ENCODE measurements at places on chromosomes 7 and 10.

DNA sequence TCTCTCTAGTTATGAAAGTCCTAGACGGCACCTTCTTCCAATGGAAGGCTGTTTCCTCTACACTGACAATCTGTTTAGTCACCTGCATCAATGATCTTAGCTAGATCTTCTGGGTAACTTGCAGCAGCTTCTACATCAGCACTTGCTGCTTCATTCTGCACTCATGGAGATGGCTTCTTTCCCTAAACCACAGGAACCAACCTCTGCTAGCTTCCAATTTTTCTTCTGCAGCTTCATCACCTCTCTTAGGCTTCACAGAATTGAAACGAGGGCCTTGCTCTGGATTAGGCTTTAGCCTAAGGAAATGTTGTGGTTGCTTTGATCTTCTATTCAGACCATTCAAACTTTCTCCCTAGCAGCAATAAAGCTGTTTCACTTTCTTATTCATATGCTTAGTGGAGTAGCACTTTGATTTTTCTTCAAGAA lies 24.6 kb downstream of the NAMPT start:
- DNase-seq: no peak

DNA sequence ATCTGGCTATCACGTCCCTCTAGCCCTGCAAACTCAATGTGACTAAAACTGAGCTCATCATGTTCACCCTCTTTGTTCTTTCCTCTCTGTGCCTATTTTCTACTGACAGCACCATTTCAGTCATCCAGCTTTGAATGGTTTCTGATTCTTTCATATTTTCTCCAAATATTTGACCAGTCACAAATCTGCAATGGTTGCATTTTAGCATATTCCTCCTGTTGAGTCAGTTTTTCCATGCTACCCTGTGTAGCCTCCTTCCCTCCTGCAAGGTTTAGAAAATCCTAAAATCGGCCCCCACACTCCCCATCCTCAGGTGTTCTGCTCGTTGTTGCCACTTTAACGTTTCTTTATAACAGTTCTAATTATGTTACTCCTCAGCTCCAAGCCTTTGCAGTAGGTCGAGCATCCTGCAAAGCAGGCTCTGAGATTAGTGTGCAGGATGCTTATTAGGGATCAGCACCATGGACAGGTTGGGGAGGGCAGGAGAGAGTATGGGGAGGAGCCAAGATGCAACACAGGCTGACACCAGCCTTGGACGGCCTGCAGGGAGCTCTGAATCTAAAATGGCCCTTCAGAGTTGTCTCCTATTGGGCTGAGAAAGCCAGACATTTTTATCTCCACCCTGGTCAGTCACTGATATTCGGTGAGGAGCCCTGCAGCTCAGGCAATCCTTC lies 531.0 kb upstream of the COBL start:
- DNase-seq: no peak

GRCh38 chr7:19939746-19940145 lies 166.3 kb upstream of the TMEM196 start:
- no peak for DNase-seq

GRCh38 chr10:102813734-102814452 lies 23.3 kb downstream of the CYP17A1 start:
- no peak for DNase-seq

DNA sequence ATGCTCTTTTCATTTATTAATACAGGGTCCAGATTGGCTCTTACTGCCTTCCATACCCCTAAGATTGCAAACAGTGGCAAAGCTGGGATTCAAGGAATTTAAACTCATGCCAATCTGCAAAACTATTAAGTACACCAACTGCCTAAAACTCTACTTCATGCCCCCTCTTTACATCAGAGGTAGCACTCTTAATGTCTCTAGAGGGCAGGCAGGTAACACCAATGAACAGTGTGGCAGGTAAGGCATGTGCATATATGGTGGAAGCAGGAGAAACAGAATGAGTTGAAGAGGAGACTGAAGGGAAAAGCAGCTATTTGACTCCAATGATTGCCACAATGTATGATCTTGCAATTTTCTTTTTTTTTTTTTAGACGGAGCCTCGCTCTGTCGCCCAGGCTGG lies 156.7 kb downstream of the BTAF1 start:
- DNase-seq: no peak

DNA sequence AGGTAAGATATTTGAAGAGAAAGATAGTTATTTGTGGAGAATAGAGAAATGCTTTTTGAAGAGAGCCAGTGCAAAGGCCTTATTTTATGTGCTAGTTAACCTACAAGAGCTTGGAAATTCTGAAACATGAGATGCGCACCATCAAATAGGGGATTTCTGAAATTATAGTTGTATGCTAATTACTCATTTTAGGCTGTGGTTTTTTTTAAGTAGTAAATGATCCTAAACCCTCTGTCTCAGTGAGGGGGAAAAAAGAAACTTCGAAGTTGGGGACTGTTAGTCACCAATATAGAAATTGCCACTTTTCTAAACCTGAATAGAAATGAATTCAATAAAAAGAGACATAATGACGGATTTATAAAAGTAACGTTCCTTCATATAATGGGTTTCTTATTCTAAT lies 119.3 kb upstream of the MDFIC start:
- DNase-seq: no peak

- no peak for DNase-seq
Measured at GRCh38 chr10:72542396-72542815, 83.5 kb downstream of the MICU1 start.

GRCh38 chr7:15681186-15681585 lies 5.3 kb downstream of the MEOX2 start:
- no peak for DNase-seq

- no peak for DNase-seq
Measured at GRCh38 chr7:48168159-48168558, 3.1 kb upstream of the ABCA13 start.

DNA sequence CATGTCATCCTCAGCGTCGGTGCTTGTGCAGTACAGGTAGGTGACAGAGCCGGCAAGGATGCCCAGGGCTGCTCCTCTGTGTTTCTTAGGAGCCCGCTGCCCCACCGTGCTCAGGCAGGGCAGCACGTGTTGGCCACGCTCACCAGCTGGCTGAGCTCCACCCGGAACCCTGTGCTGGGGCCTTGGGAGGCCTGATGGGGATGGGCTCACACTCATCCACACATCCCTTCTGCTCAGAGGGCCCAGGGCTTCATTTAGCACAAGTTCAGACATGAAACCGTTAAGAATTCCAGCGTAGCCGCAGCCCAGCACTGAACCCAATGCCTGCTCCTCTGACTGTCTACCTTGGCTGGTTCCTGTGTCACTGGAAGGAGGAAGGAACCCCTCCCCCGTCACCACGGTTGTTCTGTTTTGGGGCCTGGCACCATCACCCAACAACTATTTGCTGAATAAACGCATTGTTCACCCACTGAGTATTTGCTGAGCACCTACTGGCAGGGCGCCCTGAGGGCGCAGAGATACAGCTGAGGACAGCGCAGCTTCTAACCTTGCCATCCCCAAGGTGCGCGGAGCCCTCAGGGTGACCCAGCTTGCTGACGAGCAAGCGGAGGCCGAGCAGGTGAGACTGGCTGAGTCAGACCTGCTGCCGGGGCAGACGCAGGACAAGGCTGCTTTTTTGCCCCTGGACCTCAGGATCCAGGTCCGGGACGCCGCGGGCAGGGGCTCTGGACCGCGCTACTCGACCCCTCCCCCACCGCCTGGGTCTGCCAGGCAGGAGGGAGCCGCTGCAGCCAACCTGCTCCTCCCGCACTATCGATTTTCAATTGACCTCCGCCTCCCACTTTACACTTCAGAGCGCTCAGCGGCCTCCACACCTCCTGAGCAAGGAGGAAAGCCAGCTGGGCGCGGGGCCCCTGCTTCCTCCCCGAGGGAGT lies 50.6 kb upstream of the RET start:
- no peak for DNase-seq

DNA sequence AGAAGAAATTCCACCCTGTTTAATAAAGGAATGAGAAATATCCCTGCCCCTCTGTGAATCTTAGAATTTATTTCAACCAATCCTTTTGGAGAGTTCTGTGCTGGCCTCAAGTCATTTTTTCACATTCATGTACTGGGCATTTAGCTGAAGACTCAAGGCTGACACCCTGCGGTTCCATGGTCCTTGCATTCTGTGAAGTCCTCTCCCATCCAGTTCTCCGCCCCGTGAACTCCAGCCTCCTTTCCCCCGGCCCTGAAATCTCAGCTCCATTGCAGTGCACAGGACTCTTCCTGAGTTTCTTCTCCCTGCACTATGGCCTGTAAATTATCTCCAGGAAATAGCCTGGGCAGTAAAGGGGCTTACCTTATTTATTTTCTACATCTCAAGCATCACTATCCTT lies 183.0 kb upstream of the KCND2 start:
- no peak for DNase-seq

GRCh38 chr7:19427944-19428343 lies 280.9 kb downstream of the POLR1F start:
- DNase-seq: no peak

- no peak for DNase-seq
Measured at GRCh38 chr10:116719804-116720203, 22.6 kb downstream of the HSPA12A start.

DNA sequence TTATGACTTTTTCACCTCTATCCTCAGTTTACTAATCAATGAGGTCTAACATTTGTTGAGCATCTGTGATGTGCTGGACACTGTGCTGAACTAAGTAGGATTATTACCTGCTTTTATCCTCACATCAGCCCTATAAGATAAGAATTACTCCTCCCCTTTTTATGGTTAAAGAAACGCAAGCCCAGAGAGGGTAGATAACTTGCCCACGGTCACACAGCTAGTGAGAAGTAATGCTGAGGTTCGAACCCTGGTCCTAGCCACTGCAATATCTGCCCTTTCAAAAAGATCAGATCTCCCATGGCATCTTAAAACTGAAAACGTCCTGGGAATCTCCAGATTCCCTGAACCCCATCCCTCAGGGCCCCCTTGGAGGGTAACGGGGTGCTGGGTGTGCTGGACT lies 118.3 kb downstream of the C10orf105 start:
- no peak for DNase-seq

DNA sequence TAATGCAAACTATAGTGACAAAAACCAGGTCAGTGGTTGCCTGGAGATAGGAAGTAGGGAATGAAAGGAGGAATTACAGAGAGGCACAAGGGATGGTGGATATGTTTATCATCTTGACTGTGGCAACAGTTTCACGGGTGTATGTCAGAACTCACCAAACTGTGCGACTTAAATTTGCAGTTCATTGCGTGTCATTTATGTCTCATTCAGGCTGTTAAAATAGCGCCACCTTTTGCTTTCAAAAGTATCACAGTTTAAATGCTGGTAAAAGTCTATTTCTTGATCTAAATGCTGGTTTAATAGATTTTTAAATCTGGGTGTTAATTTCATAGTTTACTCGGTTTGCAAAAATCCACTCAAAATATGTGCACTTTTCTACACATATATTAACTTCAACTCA lies 51.0 kb downstream of the PTTG1IP2 start:
- DNase-seq: no peak

DNA sequence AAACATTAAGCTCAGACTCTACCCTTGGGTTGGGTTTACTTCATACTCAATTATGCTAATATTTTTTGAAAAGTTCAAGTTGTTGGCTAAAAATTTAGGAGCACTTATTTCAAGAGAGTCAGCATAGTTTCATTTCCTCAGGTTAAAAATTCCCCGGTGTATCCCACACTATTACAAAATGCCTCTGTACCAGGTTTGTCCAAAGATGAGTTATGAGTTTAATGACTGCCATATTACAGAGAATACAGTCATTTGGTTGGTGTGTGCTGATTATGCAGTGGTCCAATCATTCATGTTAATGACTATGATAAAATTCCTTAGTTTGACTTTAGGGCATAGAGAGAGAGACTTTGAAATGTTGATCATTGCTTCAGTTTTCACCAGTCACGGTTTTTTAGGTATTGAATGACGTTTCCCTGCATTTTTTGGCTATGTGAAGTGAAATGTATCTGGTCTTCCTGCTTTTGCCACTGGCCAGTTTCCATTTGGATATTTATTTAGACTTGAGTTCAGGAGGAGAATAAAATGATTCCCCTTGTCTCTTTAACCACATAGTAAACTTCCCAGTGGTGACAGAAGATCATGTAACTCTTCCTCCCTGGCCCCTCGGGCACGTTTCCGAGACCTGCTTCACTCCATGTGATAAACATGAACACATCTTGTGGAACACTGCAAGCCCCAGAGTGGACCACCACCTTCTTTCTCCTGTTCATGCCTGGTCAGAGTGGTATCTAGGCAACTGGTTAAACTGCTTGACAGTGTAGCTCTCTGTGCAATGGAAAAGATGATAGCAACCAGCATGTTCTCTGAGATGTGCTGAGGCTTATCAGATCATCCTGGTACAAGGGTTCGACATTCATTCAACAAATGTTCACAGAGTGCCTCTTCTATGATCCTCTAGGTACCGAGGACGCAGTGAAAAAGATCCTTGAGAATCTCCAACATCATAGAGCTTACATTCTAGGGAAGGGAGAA lies 153.6 kb downstream of the CACNB2 start:
- no peak for DNase-seq

DNA sequence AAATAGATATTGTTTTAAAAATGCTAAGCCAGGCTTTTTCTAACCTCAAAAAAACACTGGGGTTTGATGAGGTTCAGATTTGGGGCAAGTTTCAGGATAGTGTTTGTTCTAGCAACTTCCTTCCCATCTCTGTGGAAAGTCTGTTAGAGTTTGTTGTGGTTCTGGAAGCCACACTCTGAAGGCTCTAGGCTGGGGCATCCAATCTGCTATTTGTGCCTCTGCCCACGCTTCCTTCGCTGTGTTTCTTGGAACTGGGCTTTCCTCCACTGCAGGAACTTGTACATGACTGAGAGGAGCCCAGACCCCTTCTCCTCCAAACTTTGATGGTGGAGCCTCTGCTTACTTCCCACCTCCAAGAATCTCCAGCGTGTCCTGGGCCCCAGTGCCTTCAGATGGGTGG lies 108.5 kb upstream of the SLC25A13 start:
- no peak for DNase-seq

DNA sequence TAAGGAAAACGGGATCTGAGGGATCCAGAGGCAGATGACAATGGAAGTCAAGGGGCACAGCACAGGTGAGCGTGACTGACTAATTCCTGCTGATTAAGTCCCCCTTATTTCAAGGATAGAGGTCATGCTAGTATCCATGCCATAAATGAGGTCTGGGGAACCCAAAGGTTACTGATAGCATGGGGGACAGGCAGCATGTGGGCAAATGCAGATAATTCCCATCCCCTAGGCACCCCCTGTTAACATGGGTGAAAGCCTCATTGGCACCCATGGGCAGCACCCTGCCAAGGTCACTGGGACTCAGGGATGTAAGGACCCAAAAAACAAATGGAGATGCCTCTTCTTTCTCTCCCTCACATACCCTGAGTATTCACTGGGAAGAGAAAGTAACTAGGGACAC lies 139.7 kb downstream of the WDR11 start:
- no peak for DNase-seq
